ENCODE measurements at places on chromosomes 12 and 14.

- no peak for DNase-seq
Measured at GRCh38 chr12:84727961-84728360, 184.6 kb downstream of the SLC6A15 start.

DNA sequence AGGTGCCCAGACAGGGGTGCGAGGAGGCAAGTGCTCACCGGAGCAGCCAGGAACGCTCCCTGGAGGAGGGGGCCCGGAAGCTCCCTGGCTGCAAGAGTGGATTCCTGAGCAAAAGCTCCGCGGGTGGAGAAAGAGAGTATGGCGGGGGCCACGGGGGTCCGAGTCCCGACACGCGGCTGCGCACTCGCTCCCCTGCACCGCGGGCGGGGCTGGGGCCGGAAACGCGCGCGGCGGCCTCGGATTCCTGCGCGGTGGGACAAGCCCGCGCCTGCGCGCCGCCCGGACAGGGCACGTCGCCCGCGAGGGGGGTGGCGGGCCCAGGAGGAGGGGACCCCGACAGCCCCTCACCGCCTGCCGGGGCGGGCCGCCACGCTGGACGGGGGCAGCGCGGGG lies 27.8 kb upstream of the GPR132 start:
- DNase-seq, result peak; percentile 81

DNA sequence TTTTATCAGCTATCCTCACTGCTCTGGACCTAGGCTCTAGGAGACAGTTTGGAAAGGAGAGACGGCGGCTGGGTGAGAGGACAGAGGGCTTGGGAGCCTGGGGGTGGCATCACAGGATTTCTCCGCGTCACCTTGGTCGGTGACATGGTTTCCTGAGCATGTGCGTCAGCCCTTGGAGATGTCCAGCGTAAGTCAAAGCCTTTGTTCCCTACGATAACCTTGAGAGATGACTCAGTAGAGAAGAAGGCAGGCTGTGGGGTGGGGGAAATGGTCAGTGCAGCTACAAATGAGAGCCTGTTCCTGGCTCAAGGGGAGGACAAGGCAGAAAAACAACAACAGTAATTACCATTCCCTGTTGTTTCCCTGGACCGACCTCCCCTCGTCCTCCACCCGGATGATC lies 90.2 kb upstream of the TBX3 start:
- no peak for DNase-seq

DNA sequence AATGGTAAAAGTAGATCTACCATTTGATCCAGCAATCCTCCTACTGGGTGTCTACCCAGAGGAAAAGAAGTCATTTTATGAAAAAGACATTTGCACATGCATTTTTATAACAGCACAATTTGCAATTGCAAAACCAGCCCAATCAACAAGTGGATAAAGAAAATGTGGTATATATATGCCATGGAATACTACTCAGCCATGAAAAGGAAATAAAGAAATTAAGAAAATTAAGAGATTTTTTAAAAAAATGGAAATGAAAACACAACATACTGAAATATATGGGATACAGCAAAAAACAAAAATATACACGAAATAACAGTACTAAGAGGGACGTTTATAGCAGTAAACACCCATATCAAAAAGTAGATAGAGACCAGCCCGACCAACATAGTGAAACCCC lies 58.9 kb downstream of the ACSM4 start:
- DNase-seq, result no peak

GRCh38 chr12:53476769-53477209 lies 22.5 kb downstream of the MAP3K12 start:
- no peak for DNase-seq

- no peak for DNase-seq
Measured at GRCh38 chr12:40209886-40210285, 14.9 kb upstream of the LRRK2 start.

- DNase-seq, result no peak
Measured at GRCh38 chr14:51067295-51067694, 27.6 kb downstream of the TRIM9 start.

GRCh38 chr12:103705927-103706326 lies 118.9 kb downstream of the STAB2 start:
- DNase-seq, result no peak

GRCh38 chr14:75793806-75794205 lies 132.8 kb downstream of the TTLL5 start:
- no peak for DNase-seq

- peak; percentile 92 for DNase-seq
Measured at GRCh38 chr12:122895704-122896636, at the start of gene VPS37B. Gene VPS37B (minus strand): TSS chr12:122896124. CDS start chr12:122896062, 62 bp downstream.

- no peak for DNase-seq
Measured at GRCh38 chr12:76762601-76762980, 1.3 kb upstream of the ZDHHC17 start.

DNA sequence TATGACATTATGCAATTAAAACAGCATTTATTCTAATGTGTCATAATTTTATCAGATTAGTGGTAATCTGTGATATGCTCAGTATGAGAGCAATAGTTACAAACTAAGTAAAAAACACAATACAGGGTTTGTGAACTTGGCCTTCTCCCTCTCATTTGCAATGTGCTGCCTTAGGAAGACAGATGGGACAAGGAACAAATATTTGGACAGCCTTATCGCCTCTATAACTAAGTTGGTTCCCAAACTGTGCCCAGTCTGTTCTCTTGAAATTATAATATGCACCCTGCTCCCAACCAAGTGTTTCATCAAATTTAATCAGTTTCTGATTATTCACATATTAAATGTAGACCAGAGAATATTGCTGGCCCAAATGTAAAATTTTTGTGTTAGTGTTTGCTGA lies 22.7 kb downstream of the MGST1 start:
- DNase-seq, result no peak

- DNase-seq, result peak; percentile 17
Measured at GRCh38 chr12:46153268-46153872, 115.5 kb downstream of the SLC38A1 start.

DNA sequence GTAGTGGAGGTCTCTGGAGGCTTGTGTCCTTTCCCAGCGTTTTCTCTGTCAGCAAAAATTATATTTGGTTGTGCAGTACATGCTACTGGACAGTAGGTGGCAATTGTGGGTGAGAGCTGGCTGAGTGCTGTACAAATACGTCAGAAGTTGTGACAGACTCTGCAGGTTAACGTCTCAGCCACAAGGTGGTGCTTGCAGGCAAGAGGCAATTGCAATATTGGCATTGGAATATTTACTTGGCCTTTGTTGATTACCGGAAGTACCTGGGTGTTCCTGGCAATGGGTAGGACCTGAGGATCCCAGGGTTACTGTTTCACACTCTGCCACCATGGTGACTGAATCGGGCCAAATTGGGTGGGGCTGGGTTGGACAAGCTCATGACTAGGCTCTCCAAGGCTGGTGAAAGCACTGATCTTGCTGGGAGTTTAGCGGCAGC lies 333.9 kb upstream of the LMO3 start:
- DNase-seq, result peak; percentile 46

- DNase-seq, result no peak
Measured at GRCh38 chr14:92585981-92586937, 72.7 kb downstream of the RIN3 start.

GRCh38 chr12:115468087-115468510 lies 784.1 kb upstream of the TBX3 start:
- no peak for DNase-seq

- no peak for DNase-seq
Measured at GRCh38 chr12:13376610-13377373, 180.3 kb downstream of the EMP1 start.

- DNase-seq, result no peak
Measured at GRCh38 chr14:55730592-55731310, 150.7 kb downstream of the KTN1 start.

DNA sequence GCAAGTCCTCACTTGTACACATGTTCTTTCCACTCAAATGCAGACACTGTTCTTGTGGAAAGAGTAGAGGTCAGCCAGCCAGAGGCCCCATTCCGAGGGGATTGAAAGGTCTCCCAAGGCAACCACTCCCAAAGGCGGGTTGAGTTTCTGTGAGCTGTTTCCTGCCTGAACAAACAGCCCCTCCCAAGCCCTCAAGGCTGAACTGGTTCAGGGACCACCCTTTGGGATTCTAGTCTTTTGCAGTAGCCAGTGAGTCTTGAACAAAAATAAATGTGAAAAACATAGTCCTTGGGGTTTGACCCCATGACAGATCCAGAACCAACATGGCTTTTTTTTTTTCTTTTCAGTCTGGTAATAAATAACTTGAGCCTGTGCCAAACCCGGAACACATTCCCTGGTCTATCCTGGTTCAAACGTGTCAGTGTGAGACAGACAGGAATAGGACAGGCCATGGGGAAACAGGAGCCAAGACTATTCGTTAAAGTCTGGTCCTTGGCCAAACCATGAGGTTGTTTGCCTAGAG lies 17.6 kb upstream of the STK38L start:
- no peak for DNase-seq

DNA sequence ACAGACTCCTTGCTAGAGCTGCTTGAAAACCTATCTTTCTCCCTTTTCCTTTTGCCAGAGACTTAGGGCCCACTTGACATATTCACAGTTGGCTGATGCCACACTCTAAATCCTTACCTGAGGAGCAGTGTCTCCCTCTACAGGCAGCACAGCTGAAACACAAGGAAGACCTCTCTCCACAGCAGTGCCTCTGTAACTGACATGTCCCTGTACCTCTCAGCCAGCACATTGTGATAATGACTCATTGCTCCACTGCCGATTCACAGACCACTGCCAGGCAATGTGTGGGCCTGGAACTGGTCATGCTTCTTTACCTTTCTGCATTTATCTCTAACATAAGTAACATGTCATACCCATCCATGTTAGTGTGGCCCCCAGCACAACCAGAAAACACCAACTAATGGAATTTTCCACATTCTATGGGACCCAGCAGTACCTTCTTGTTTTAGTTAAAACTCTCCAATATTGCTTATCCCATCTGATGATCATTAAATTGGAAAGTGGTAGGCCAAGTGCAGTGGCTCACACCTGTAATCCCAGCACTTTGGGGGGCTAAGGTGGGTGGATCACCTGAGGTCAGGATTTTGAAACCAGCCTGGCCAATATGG lies 56.5 kb downstream of the GTF2A1 start:
- peak; percentile 57 for DNase-seq

DNA sequence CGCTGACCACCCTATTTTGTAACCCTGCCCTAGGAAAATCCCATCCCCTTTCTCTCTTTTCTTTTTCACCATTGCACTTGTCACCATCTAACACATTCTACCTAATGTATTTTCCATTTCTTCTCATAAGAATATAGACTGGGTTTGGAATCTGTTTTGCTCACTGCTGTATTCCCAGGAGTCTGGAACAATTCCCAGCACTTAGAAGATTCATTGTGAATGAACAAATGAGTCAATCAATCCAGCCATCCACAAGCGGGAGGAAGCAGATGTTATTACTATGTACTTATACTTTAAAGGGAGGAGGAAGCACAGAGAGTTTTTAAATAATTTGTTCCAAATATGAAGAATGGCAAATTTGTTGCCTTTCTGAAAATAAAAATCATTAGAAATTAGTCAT lies 142.1 kb downstream of the KIF21A start:
- DNase-seq, result no peak

DNA sequence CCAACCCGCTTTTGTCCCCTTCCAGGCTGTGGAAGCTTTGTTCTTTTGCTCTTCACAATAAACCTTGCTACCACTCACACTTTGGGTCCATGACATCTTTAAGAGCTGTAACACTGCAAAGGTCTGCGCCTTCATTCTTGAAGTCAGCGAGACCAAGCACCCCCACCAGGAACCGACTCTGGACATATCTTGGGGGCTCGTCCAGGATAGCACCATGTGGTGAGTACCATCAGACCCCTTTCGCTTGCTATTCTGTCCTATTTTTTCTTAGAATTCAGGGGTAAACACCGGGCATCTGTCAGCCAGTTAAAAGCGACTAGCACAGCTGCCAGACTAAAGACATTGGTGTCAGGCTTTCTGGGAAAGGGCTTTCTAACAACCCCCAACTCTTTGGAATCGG lies 137.6 kb upstream of the PPFIA2 start:
- no peak for DNase-seq

GRCh38 chr12:109461846-109462756 lies 15.0 kb downstream of the KCTD10 start:
- no peak for DNase-seq

GRCh38 chr14:45198551-45198950 lies 54.5 kb downstream of the MIS18BP1 start:
- no peak for DNase-seq

GRCh38 chr12:14547571-14547970 lies 20.1 kb downstream of the PLBD1 start:
- no peak for DNase-seq

GRCh38 chr12:56062996-56063395 lies 17.0 kb upstream of the ERBB3 start:
- DNase-seq, result no peak

- DNase-seq, result no peak
Measured at GRCh38 chr12:79549531-79550271, 141.1 kb downstream of the PAWR start.

GRCh38 chr12:101299931-101300330 lies 20.0 kb downstream of the UTP20 start:
- DNase-seq, result no peak

DNA sequence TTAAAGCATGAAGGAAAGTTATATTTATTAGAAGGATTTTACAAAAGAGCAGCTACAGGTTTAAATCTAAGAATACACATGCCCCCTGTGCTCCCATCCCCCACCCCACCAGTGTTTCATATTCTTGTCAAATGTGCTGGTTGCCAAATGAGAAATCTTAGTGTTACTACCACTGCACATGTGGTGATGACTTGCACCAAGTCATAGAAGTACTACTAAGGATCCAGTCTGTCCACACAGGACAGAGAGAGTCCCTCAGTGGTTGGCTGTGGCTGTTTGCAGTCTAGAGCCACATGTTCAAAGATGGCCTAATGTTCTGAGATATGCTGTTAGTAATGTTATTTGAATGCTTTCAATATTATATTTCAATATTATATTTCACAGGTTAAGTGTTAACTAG lies 268.8 kb downstream of the ADAMTS20 start:
- DNase-seq, result no peak

DNA sequence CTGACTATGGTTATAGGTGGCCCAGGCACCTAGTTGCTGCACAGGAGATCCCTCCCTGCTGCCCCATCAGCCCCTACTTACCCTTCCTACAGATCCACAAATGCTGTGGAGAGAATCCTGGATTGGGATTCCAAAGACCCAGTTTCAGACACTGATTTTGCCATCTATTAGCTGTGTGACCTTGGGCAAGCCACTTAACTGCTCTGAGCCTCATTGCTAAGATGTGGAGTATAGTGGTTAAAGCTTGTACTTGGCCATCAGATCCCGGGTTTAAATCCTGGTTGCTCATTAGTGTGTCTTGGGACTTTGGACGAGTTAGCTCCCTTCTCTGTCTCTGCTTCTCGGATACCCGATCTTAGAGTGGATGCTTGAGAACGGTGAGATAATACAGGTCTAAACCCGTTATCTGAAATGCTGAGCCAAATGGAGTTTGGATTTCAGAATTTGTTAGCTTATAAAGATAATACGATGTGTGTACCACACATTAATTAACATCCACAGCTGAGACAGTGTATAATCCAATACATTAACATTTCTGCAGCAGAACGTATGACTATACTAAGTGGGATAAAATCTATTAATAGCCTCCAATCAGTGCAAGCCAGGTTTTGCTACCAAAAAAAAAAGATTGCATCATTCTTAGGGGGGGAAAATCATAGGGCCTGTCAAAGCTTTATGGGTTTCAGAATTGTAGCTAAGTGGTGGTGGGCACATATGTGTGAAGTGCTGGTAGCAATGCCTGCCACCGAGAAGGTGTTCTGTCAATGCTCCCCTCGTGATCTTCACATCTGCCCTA lies 16.0 kb downstream of the PROX2 start:
- no peak for DNase-seq
